ENCODE measurements at places on chromosomes 12 and 14.

- no peak for DNase-seq
These were observed 107.1 kb upstream of the ARID2 start for GRCh38 chr12:45622210-45622937.

DNA sequence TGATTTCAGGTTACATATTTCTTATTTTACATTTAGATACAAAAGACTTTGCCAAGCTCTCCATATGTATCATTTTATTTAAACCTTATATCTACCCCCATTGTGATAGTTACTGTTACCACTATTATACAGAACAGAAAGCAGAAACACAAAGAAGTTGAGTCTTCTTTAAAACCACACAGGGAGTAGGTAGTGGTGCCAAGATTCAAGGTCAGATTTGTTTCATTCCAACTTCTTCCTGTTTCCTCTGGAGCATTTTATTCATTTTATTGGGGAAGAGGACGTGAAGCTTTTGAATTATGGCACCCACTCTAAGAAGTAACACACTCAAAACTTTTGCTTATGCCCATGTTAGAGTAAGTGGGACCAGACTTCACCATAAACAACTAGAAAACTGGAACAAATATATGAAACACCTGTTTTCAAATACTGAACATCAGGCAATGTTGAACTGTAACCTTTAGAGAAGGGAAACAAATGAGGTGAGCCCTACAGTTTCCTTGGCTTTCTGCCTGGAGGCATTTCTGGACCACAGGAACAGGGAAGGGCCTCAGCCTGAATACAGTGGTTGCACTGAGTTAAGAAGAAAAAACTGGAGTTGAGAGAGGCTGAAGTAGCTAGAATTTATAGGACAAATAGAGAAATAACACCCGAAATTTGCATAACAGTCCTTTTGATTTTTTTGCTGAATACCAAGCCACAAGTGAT lies 160.4 kb upstream of the SSTR1 start:
- DNase-seq: no peak

DNA sequence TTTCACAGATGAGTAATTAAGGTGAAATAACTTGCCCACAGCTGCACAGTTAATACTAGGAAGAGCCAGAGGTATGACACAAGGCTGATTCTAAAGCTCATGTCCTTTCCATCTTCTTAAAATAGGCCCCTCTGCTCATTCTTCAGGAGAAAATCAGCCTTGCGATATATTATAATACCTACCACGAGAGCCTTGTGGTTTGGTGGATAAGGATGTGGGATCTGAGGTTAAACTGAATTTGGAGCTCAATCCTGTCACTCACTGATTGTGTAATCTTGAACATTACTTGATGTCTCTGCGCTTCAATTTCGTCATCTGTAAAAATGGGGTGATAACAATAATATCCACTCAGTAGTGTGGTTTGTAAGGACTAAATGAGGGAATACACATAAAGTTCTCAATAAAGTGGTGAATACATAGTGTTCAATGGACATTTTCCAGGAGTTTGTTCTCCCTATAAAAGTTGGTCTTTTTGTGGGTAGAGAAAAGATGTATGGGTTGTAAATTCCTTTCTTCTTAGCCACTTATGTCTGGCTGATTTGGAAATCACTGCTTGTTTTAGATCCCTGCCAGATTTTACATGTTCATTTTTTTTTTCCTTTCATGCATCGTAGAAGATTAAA lies 25.1 kb upstream of the ATP2B1 start:
- no peak for DNase-seq

DNA sequence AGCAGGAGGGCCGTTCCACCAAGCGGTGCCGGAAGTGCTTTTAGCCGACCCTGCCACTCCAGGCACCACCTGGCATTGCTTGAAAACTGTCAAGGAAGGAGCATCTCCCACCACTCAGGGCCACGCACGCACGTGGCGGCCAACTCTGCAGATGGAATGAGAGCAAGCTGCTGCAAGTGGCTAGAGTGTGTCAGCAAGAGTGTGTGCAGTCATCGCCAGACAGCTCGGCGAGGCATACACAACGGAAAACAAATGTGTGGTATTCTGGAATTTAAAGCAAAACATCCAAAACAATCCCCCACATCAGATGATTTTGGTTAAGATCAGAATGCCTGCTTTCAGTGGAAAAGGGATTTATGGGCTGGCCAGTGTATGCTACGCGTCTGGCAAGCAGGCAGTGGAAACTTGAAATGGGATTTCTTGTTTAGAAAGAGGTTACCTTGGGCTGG lies 11.2 kb downstream of the CD9 start:
- DNase-seq: no peak

DNA sequence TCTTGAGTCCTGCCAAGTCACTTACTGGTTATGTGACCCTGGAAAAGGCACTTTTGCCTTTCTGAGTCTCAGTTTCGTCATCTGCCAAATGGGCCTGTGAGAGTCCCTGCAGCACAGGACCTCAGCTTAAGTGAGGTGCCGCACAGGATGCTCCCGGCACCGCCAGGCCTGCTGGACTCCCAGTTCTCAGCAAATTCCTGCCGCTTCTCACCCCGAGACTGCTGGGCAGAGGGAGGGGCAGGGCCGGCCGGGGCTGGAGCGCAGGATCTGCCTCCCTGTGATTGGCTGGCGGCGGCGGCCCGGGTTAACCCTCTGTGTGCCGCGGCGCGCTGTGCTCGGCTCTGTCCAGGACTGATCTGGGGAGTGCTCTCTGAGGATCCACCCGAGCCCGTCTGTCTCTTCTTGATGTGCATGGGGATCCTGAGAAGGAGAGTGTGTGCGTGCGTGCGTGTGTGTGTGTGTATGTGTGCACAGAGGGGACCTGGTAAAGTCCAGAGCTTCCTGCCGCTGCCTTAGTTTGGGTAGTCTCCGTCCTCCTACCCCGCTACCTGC lies 8.6 kb downstream of the SETD1B start:
- DNase-seq: peak; percentile 80

DNA sequence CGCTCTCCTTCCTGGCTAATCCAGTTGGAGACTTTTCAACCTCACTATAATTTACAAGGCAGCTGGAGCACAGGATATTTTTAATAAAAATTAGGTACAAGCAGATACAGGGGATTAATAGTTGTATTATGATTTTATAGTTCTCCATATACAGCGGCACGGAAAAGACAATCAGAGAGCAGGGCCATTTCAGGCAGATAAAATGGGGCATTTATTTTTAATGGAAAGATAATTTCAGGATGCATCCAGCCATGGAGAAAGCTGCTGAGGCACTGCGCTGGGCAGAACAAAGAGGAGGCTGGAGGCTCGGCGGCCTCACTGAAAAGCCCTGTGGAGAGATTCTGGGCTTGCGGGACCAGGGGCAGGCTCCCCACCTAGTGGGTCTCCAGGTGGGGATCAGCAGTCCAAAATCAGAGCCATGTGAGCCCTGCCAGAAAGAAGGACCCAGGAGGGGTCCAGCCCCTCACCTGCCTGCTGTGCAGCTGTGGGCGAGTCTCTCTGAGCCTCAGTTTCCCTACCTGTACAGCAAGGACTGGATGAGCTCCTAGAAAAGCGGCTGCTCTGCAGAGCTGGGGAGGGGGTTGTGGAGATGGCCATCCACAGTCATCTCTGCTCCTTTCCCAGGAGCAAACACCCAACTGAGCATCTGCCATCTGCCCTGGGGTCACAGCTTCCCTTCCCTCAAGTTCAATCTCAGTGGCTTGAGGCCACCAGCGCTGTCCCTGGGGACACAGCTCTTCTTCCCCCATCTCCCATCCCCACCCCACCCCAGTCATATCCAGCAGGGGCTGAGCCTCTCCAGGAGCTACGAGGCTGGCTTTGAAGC lies 23.9 kb upstream of the C14orf180 start:
- DNase-seq: no peak

- no peak for DNase-seq
These were observed 9.7 kb downstream of the A2M start for GRCh38 chr12:9106067-9106466.

- peak; percentile 68 for DNase-seq
These were observed 25.7 kb upstream of the LRP1-AS start for GRCh38 chr12:57173089-57173488.

DNA sequence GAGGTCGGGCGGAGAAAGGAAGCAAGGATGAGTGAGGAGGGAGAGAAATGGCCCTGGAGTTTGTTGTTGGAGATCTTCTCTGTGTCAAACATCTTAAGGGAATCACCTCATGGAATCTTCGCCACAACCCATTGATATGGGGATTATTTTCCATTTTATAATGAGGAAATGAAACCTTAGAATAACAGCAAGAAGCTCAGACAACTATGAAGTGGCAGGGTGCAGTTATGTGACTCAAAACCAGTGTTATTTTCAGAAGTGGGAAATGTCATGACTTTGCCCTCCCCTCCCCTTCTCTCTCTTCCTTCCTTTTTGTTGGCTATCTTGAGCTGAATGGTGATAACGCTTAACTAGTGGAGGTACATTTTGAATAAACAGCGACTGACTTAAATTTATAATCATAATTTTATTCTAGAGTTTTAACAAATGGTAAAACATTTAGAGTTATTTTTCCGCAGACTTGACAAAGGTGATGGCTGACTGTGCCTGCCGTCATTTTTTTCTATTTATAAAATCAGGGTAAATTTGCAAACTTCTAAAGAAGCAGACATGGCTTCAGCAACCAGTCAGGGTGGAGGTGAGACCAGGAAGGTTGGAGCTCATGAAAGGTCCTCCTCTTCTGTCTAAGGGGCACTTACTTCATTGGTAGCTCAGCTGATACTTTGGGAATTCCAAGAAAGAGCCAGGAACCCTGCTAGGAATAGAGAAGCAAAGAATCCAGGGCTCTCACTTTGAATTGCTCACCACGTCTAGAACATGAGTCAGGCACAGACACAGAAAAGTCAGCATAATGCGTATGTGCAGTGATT lies 232.4 kb downstream of the RGS6 start:
- DNase-seq: no peak

- DNase-seq: no peak
These were observed 288.4 kb downstream of the CACNA1C start for GRCh38 chr12:2341051-2341751.

DNA sequence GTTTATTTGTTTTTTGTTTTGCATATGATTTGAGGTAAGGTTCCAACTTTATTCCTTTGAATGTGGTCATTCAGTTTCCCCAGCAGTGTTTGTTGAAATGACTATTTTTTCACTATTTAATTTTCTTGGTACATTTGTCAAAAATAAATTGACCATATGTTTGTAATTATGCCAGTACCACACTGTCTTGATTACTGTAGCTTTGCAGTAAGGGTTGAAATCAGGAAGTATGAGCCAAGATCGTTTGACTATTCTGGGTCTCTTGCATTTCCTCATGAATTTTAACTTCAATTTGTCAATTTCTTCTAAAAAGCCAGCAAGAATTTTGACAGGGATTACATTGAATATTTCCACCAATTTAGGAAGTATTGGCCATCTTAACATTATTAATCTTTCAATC lies 199.3 kb upstream of the PPFIA2 start:
- DNase-seq: no peak

GRCh38 chr12:55043542-55043941 lies 23.8 kb downstream of the NEUROD4 start:
- no peak for DNase-seq

GRCh38 chr14:24693983-24694382 lies 60.0 kb upstream of the GZMB start:
- DNase-seq: no peak

DNA sequence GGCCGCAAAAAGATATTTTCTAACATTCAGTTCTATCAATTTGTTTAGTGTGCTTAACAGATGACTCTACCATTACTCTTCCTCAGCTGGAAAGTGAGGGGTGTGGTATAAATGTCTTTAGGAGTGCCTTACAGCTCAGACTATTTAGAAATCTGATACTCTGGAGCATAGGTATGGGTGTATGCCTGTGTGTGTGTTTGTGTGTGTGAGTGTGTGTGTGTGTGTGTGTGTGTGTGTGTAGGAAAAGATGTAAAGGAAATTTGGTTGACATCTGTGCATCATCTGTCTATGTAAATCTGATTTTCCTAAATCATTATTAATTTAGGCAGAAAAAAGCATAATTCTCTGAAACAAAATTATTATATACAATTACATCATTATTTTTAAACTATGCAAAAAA lies 16.0 kb downstream of the RNASE3 start:
- DNase-seq: no peak

- DNase-seq: no peak
These were observed 84.5 kb downstream of the GPR65 start for GRCh38 chr14:88089445-88089844.

GRCh38 chr12:32390572-32391219 lies 8.7 kb upstream of the FGD4 start:
- DNase-seq: peak; percentile 44

- no peak for DNase-seq
These were observed 438.1 kb downstream of the IPO8 start for GRCh38 chr12:30257618-30258017.

- no peak for DNase-seq
These were observed 7.4 kb upstream of the B4GALNT1 start for GRCh38 chr12:57640175-57641042.

- DNase-seq: no peak
These were observed 21.9 kb downstream of the OS9 start for GRCh38 chr12:57715786-57716185.

DNA sequence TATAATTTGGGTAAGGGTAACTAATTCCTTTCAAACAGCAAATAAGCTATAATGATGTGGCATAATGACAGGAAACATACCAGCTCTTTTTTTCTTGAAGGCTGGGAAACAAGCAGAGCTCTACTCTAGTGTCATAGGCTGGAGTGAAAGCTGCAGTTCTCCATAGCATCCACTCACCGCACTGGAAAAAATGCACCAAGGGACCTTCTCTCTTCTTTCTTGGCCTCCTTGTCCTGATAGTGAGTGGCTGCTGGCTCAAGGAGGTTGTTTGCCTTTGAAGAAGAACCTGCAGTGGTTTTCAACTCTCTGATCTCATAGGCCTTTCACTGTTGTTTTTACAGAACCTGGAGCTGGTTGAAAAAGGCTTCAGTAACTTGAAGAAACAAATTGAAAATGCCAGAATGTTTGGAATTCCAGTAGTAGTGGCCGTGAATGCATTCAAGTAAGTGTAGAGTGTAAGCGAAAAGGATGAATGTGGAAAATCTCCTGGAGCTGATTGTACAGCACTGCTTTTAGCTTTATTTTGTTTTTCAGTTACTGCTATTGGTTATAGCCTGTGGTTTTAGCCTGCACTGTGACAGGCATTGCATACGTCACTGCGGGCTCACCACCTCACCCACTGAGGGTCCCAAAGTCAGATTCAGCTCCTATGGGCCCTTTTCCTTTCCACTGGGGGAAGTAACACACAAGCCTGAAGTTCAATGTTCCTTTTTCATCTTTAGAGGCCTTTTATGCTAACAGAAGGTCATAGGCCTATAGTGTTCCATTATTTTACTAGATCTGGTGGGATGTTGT lies 17.2 kb upstream of the AKAP5 start:
- no peak for DNase-seq

GRCh38 chr12:75439930-75440329 lies 40.6 kb upstream of the GLIPR1 start:
- no peak for DNase-seq

GRCh38 chr12:77766224-77766623 lies 64.5 kb upstream of the NAV3 start:
- no peak for DNase-seq

- DNase-seq: no peak
These were observed 4.1 kb upstream of the PLEK2 start for GRCh38 chr14:67416085-67416484.

Data from GM20000 (cell line).